Cardiac septum (tissue), 1 donor: ENCODE measurements at places on chromosomes 4 and X. TPM values are rescaled to one million over a fixed set of nuclear protein-coding genes. Genes with fewer than 3 reads are reported as not detected.

DNA sequence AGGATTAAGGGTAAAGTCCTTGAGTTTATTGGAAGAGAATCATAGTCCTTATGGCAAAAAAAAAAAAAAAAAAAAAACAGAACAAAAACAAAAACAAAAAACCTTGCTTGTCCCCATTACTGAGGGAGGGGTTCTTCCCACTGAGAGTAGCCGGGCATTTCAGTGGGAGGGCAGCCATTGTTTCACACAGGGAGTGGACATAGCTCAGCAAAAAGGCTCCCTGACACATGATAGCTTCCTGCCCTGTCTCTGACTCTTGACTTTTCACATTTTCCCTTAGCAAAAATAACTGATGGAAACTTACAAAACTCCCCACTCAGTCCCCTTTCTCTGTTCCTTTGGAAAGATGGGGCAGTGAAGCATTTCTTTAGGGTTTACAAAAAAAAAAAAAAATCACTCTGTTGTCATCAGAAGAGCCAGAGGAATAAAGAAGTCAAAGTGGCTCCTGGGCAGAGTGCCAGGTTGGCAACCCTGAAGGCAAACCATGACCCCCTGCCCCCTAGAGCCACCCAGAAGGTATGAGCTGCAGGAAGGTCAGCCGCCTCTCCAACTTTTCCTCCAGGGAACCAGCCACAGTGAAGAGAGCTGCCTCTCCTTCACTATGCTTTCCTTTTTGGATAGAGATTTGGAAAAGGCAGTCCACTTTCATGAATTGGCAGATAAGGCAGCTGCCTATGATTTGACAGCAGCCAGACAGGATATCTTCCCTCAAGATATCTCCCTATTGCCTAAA is 170.6 kb downstream of the KDR start:
- no peak for DNase-seq

DNA sequence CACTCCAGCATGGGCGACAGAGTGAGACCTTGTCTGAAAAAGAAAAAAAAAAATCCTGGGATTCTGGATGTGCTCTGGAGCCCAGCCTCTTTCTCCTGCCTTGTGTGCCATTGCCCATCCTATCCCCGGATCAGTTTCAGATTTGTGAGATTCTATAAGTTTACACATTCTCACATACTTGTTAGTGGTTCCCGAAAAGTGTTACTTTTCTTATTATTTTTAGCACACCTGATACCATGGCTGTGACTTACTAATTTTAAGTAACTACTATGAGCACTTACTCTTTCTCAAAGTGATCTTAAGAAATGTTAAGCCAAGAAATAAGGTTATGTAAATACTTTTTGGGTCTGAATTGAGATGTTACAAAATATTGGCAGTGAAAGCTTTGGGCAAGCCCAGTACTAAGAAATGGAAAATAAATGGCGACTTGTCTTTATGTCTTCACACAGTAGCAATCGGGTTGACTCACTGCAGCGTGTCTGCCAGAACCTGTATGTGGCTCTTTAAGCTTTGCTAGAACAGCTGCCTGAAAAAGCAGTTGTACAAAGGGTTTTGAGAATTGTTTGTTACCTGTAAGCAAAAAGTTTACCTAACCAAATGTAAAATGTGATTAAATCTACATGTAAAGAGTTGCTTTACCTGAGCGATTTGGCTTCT is 118.7 kb downstream of the KLHL8 start:
- DNase-seq = no peak

DNA sequence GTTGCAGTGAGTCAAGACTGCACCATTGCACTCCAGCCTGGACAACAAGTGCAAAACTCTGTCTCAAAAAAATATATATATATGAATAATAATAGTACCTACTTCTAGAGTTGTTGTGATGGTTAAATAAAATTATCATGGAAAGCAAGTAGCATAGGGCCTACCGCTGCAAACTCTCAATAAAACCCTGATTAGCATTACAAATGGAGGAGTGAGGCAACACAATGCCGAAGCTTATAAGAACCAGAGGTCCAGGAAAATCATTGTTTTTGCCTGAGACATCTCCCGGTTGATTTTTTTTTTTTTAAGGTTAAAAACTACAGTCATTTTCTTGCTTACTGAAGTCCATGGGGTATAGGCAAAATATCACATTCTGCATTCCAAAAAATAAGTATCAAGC is 185.0 kb upstream of the GALNT7 start:
- DNase-seq = no peak

AMTN gene
- not detected for total RNA-seq

HTR2C gene
- total RNA-seq = not detected

CENPE gene
- total RNA-seq = 0.70 TPM
